Activated T-cell treated with anti-CD3 and anti-CD28 coated beads, Interleukin-2, amount 50 U/mL, for 1 hour (primary cell): ENCODE measurements at places on chromosomes 5 and 9.
A peak's percentile ranks its signal among the peaks of the same experiment; 100 is the strongest.

- no peak for DNase-seq
These were observed 17.0 kb downstream of the WNK2 start for GRCh38 chr9:93200989-93201334.

- DNase-seq: no peak
These were observed 78.5 kb upstream of the ZSWIM6 start for GRCh38 chr5:61253547-61253946.

- no peak for DNase-seq
These were observed 13.2 kb upstream of the SLC25A48 start for GRCh38 chr5:135821061-135821801.

DNA sequence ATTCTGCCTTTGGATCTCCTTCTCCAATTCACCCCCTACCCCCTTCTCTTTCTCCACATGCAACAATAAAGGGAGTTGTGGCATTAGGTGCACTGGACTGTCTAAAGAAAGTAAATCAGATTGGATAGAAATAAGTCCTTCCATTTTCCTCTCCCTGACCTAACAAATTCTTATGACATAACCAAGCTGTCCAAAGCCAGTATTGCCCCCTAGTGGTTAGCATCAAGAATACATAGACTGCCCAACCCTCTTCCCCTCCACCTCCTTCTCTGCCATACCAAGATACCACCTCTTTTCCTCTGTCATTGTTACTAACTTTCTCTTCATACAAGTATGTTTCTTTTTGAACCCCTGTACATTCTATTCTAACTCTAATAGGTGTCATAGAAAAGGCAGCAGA is 45.7 kb downstream of the PPARGC1B start:
- DNase-seq: no peak

DNA sequence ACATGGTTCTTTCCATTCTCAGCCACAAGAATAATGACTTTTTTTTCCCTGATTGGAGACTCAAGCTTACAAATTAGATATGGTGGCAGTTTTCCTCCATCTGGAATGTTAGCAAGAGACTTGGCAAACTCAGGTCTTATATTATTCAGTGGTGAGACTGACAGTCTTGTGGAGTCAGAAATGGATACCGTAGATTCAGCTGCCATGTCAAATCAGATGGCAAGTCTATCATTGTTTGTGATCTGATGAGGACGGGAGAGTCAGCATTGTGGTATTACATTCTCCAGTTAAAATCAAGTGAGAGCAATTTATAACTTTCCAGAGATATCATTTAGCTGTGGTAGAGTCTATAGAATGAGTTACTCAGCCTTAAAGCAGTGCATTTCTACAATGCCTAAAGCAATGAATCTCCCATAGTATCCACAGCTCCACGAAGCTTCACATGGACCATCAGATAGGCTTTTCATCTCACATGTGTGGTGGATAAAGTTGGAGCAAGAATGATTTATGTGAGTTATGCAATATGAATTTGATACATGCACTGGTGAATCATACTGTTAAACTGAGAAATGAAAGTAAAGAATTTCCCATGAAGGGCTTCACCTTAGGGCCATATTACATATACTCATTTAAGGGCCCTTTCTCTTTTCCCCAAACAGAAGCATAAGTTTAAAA is 430.6 kb downstream of the ZNF608 start:
- DNase-seq: no peak

DNA sequence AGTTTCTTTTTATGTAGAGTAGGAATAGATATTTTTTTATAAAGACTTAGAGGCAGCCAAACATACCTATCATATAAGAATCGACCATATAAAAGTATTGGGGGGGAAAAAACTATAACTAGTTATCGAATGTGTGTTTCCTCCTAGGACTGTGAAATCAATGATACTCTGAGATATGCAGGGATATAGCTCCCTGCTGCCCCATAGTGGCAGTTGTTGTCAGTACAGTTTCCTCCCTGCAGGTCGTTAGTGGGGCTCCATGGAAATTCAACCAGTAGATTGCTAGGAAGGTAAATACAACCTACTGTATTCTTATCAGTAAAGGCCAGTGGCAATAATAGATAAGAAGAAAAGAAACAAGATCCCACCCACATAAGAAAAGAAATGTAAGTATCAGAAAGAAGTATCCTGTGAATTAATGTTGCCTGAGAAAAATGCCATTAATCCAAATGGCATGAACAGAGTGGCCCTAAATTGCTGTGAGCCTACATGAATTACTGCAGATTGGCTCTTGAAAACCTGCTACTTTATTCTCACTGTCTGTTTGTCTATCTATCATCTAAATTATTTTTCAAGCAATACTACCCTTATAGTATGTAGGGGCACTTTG is 136.9 kb upstream of the FBN2 start:
- no peak for DNase-seq

DNA sequence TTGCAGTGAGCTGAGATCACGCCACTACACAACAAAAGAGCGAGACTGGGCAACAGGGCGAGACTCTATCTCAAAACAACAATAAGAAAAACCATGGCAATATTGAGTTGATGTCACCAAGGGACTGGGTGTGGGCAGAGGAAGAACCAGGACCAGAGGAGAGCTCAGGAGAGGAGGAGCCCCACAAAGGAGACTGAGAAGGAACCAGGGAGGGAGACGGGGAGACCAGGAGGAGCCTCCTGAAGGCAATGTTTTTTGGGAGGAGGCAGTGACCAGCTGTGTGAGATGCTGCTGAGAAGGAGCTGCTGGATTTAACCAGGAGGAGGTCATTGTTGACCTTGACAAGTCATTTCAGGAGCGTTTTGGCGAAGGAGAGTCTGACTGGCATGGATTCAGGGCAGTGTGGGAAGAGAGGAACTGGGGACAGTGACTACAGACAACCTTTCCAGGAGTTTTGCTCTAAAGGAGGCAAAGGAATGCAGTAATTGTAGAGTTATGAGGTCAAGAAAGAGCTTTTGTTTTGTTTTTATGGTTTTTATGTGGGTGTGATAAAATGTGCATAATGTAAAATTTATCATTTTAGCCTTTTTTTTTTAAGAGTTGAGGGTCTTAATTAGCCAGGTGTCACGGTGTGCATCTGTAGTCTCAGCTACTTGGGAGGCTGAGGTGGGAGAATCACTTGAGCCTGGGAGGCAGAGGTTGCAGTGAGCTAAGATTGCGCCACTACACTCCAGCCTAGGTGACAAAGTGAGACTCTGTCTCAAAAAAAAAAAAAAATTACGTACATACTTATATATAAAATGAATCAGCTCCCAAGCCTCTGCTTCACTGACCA is 17.9 kb downstream of the TRUB2 start:
- DNase-seq: no peak

DNA sequence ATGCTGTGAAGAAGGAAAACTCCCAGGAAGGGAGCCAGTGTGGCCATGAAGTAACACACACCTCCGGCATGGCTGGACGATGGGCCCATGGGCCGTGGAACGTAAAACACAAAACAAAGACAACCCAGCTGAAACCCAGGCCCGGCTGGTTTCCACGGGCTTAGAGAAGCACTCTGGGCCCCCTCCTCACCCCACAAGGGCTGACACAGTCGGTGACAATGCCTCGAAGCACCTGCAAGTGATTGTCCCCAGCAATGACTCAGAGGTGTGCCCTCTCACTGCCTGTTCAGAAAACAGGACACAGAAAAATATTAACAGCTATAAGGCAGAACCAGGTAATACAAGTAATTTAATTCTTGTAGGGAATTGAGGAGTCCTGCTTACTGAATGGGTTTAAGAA is 135.3 kb downstream of the ROR2 start:
- DNase-seq: no peak

GRCh38 chr9:81320909-81321482 is 368.4 kb downstream of the TLE1 start:
- no peak for DNase-seq

GRCh38 chr9:123353984-123354591 is 1.9 kb upstream of the CRB2 start:
- peak; percentile 64 for DNase-seq

DNA sequence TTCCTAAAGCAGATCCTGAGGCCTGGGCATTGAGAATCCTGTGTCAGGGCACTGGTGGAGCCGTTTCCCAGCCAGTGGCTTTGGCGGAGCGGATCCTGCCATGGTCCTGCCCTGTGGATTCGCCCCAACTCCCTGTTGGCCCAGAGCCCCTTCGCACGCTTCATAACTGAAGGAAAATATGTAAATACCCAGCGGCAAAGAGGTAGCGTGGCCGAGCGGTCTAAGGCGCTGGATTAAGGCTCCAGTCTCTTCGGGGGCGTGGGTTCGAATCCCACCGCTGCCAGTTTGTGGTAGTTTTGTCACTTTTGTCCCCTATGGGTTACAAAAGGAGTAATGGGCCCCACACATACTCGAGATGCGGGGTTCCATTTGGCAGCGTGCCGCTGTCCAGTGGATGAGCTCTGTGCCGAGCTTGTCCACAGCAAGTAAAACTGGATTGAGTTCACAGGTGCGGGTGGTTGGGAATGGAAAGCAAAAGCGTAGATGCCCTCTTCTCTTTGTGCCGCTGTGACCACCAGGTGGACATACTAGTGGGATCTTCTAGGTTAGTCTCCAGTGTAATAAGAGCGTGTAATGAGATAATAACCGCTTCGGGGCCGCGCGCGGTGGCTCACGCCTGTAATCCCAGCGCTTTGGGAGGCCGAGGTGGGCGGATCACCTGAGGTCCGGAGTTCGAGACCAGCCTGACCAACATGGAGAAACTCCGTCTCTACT is 17.3 kb downstream of the TRIM7 start:
- DNase-seq: peak; percentile 52

DNA sequence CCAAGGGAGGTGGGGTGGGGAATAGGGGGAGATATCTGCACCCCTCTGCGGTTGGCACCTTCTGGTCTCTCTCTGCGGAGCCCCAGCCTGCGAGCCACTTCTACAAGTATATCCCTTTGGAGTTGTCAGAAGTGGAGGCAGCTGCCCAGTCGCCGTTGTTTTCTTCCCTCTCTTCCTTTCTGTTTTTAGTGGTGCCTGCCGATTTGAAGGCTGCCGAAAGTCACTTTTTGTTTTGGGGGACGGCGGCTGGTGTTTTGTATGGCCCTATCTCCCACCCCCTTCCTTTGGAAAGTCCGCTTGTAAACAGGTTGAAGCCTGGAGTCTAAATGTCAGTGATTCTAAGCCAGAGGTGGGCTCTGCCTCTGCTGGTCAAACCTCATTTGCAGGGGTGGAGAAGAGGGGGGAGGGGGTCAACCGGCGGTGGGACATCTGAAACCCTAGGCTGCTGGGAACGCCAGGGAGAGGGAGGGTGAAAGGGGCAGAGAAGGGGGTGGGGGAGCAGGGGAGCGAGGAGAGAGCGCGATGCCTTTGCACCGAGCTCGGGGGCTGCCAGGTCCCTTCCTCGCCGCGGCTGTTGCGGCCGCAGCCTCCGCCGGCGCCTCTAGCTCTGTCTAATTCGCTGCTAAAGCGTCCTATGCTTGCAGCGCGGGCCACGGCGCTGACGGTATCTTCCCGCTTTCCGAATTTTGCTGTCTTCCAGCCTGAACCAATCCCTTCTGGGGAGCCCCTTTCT is at the start of gene FGF10:
Gene FGF10 (minus strand): TSS at position 331 of the 733 bp plus-strand sequence. CDS start 738 bp downstream, outside the sequence.
- DNase-seq: no peak

DNA sequence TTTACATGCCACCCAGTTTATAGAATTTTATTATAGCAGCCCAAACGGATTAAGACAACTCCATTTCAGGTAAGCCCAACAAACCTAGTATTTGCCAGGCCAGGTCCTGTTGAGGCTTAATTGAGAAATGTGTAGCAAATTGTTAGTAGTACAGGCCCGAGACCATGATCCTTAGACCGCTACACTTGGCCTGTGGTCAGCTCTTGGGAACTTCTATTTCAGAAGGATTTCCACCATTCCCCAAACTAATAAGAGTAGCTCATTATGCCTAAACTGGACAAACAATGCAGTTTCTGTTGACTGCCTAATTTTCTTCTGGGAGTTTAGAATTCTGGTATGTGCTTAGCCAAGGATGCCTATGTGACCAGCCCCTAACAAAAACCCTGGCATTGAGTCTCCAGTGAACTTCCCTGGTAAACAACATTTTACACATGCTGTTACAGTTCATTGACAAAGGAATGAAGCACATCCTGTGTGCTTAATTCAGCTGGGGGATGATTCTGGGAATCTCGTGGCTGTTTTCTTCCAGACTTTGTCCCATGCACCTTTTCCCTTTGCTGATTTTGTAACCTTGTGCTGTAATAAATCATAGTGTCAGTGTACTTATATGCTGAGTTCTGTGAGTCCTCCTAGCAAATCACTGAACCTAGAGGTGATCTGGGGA is 5.6 kb upstream of the GPX3 start:
- no peak for DNase-seq

GRCh38 chr5:140546851-140547507 is 483 bp upstream of the EIF4EBP3 start:
- no peak for DNase-seq

- no peak for DNase-seq
These were observed 10.6 kb upstream of the FEM1C start for GRCh38 chr5:115555084-115555633.

- no peak for DNase-seq
These were observed 1.6 kb downstream of the REEP2 start for GRCh38 chr5:138440159-138441073.

DNA sequence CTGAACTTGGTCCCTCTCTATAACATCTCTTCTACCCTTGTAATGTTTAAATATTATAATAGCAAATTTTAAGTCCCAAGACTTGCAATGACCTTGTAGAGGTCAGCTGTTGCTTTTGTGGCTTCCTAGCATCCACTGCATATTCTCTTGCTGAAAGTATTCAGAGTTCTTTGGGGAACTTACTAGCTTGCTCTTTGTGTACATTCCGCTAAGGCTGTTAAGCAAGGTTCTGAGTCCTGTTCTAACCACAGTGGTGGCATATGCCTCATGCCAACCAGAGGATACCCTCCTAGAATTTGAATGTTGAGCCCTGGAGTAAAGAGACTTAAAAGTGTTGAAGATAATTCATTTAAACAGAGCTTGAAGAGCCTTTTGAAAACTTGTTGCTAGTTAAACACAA is 570.9 kb downstream of the TLE1 start:
- DNase-seq: no peak

GRCh38 chr9:104882566-104882965 is 45.4 kb downstream of the ABCA1 start:
- no peak for DNase-seq

GRCh38 chr5:179796877-179797608 is 3.3 kb downstream of the LTC4S start:
- DNase-seq: no peak

DNA sequence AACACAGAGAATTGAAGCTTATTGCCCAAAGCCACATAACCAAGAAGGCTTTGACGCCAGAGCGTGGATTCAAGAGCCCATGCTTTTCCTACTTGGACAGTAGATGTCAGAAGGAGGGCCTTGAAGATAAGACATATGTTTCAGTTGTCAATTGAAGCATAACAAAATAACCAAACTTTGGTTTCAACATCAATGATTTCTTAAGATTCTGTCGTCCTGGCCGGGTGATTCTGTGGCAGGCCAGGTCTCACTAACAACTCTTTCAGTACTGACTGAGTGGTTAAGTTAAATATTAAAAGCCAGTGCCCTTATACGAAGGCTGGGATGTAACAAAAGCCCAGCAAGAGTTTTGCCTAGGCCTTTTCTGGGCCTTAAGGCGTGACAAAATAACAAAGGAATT is 94.0 kb downstream of the RCL1 start:
- DNase-seq: no peak

DNA sequence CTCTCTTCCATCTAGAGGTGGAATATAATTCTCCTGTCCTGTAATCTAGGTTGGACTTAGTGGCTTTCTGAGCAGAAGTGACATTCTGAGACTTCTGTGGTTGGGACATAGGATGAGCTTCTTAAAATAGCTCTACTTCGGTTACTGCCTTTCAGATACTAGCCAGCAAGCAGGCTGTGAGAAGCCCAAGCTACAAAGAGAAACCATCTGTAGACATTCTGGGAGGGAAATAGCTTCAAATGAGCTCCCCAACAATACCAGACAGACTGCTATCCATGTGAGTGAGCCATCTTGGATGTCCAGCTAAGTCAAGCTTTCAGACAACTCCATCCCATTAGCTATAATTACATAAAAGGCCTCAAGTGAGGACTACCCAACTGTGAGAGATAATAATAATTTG is 568.9 kb downstream of the DMRTA1 start:
- no peak for DNase-seq
